Fibroblast of skin of left quadriceps (primary cell): ENCODE measurements at places on chromosomes 7 and 10.

GRCh38 chr10:27752673-27753237, 7.1 kb upstream of the MKX start:
- no peak for DNase-seq

DNA sequence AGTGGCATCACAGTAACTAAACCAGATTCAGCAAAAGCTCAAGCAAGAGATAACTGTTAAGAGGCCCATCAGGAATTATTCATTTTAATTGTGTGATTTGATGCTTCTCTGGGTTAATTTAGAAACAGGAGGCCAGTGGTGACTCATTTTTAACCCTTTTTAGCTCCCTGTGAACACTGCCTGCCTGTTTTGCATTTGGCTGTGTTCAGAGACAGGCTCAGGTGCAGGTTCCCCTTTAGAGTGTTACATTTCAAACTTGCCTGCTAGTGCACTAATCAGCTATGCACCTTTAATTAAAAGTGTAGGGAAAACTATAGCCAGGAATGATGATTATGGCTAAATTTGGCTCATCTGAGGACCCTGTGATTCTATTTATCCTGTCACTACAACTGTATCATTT, 6.5 kb downstream of the STAMBPL1 start:
- DNase-seq, result no peak

DNA sequence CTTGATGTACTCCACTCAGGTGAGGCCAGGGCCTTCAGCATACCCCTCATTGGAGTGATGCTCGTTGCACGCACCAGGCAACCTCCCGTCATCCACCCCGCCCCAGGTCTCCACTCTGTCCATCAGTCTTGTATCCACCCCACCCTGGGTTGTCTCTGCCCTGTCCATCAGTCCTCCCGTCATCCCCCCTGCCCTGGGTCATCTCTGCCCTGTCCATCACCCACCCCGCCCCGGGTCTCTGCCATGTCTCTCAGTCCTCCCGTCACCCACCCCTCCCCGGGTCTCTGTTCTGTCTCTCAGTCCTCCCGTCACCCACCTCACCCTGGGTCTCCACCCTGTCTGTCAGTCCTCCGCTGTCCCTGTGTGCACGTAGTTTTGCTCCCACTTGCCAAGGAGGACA, 59.9 kb downstream of the WDR37 start:
- DNase-seq, result no peak

DNA sequence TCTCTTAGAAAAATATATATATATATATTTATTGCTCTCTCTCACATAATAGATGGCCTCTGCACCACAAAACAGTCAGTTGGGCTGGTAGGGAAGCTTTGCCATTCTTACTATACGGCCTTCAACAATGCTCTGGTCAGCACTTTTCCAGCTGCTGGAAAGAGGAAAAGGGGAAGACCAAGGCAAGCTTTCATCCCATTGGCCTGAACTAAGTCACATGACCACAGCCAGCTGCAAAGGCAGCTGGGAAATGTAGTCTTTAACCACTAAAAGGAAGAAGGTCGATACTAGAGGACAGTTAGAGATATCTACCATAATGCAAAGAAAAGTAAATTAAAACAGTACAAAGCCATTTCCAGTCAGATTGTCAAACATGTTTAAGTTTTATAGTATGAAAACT, 58.4 kb upstream of the MACROH2A2 start:
- no peak for DNase-seq
